GM23248 (cell line): ENCODE measurements at places on chromosomes 5 and 9.
A peak's percentile ranks its signal among the peaks of the same experiment; 100 is the strongest.

DNA sequence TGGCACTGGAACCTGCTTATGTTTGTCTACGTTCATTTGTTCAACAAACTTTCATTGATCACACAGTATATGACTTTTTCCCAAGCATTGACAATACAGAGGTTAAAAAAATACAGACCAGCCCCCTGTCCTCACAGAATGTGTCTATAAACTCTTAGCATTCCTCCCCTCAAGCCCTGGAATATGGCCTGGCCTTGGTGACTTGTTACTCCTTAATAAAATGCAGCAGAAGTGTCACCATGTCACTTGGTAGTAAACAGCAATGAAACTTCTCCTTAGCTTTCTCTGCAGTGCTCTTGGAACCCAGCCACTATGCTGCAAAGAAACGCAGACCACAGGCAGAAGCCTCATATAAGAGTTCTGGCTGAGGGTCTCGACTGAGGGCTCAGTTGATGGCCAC, 19.1 kb upstream of the SLC1A3 start:
- DNase-seq: no peak

- DNase-seq: no peak
These were observed 126.1 kb upstream of the WWC1 start for GRCh38 chr5:168165221-168165914.

GRCh38 chr5:100186181-100186580, 349.0 kb upstream of the FAM174A start:
- no peak for DNase-seq

GRCh38 chr9:89505911-89506310, 8.0 kb upstream of the SEMA4D start:
- DNase-seq: no peak

- peak; percentile 71 for DNase-seq
These were observed 52.9 kb downstream of the COMMD10 start for GRCh38 chr5:116137544-116138378.

- no peak for DNase-seq
These were observed 76.5 kb upstream of the IL7R start for GRCh38 chr5:35780236-35780635.

- DNase-seq: peak; percentile 92
These were observed 54.9 kb downstream of the COL15A1 start for GRCh38 chr9:98998441-98999151.

DNA sequence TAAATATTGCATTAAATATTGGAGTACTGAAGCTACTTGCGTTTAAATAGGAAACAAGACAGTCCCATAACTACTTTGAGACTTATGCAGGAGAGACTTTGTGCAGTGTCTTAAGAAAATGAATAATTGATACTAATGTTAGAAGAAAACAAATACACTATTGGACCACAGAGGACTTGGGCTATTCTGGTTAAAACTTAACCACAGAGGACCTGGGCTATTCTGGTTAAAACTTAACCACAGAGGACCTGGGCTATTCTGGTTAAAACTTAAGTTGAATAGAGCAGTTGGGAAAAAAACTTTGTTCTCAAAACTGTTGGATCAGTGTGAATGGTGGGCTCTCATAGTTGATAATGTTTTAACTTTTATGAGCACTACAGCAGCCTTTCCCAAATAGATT, 141.7 kb downstream of the WDR70 start:
- DNase-seq: no peak

GRCh38 chr5:111248571-111248970, 24.4 kb downstream of the CAMK4 start:
- no peak for DNase-seq

GRCh38 chr9:105673850-105674387, 11.7 kb downstream of the TAL2 start:
- no peak for DNase-seq

DNA sequence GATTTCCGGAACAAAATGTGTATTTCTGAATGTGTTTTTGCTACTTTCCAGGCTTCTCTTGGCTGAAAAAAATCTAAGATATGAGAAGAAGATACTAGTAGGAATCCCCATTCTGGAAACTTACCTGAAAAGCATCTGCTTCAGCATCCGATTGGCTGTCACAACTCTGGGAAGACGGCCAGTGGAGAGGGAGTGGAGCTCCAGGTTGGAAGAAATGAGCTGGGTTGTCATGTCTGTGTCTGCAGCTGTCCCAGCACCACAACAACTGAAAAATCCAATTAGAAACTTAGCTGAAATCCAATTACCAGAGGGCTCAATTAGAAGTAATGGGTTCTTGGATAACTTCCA, 3.0 kb downstream of the PSMB7 start:
- peak; percentile 33 for DNase-seq

GRCh38 chr9:23309800-23310199, 516.2 kb downstream of the ELAVL2 start:
- no peak for DNase-seq

GRCh38 chr5:94908889-94909480, 290.5 kb downstream of the SLF1 start:
- peak; percentile 55 for DNase-seq

DNA sequence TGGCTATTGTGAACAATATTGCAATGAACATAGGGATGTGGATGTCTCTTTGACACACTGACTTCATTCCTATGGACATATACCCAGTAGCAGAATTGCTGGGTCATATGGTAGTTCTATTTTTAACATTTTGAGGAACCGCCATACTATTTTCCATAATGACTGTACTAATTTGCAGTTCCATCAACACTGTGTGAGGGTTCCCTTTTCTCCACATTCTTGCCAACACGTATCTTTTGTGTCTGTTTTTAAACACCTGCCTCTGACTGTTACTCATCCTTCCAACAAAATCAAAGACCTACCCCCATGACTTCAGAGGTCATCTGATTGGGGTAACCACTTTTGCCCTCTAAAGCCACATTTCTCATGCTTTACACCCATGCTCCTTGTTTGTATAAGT, 133.5 kb downstream of the MED27 start:
- DNase-seq: no peak

DNA sequence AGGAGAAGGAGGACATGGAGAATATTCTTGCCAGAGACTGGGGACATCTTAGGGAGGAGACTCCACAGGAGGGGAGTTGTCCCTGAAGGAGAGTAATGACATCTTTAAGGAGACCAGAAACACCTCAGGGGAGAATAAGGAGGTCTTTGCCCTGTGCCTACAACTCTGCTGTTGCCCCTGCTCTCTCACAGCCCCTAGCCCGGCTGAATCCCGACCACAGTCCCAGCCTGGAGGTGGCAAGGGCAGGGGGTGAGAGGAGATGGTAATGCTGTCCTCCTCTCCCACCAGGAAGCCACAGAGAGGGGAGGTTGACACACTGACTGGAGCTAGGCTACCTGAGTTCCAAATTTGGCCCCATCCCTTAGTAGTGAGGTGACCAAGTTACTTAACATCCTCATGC, 30.2 kb upstream of the ENHO start:
- no peak for DNase-seq

DNA sequence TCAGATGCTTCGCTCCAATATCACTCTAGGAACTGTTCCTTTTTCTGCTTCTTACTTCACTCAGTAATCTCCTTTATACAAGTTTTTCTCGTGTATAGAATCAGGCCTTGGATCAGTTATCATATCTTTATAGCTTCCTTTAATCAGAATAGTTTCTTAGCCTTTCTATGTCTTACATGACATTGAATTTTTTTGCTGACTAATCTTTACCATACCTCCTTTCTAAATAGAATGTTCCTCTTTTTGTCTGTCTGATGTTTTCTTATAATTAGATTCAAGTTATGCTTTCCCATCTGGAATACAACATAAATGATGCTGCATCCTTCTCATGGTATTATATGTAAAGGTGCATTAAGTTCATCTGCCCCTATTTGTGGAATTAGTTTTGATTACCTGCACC, 40.2 kb upstream of the TYRP1 start:
- no peak for DNase-seq

DNA sequence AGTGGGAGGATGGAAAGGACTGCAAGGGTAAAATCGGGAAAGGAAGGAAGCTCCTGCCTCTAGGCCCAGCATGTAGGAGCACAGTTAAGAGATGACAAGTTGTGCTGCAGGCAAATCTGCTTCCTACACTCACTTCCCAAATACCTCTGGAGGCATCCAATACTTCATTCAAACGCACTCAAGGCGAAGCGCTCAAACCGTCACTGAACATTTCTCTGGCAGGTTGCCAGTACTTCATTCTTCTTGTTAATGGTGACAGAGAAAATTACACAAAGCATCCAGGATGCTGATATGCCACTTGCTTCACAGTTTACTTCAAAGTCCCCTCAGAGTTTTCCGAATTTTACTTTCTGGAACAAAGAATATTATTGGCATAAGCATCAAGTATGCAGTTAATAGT, 59.8 kb downstream of the NREP start:
- no peak for DNase-seq

- DNase-seq: peak; percentile 29
These were observed 106.3 kb upstream of the SSBP2 start for GRCh38 chr5:81856948-81857928.

- DNase-seq: peak; percentile 36
These were observed at the start of gene CSF2 for GRCh38 chr5:132073231-132074013. Gene CSF2 (plus strand): TSS chr5:132073789. CDS start chr5:132073824, 35 bp downstream.

DNA sequence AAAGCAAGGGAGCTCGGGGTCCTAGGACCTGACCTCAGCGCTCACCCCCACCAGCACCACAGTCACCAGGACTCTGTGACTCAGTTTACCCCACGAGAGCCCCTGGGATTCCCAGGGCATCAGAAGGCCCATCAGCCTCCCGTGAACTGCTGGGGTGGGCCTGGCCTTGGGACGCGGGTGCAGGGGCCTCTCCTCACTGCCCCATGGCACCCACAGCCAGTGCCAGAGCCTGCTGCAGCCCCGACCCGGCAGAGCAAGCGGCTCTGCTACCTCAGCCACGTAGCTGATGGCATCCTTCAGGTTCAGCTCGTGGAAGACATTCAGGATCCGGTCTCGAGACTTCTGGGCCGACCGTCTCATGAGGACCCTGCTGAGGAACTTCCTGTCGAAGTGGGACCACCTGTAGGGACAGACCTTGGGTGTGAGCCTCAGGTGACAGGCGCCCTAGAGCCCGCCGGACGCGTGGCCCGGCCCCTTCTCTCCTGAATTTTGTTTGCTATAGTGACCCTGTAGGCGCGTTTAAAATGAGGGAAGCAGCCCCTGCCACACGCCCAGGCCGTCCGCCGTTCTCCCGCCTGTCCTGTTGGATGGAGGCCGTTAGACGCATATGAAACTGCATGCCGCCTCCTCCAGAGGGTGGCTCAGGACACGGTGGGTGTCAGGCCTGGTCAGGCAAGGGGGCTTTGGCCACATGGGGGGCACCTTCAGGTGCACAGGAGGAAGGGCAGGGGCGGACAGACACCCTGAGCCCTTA, 36.8 kb downstream of the EXOC3 start:
- no peak for DNase-seq

DNA sequence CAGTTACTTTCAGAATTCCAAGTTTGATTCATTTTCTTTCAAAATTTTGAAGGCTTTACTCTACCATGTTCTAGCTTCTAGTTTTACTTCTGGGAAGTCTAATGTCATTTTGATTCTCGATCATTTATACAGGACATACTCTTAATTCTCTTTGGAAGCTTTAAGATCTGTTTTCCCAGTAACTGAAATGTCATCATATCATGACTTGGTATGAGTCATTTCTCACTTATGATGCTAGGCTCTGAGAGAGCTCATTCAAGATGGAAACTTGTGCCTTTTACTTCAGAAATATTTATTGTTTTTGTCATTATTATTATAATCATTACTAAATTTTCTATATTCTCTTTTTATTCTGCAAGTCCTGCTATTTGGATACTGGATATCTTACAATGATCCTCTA, 222.3 kb downstream of the PARP8 start:
- peak; percentile 13 for DNase-seq

GRCh38 chr9:136231478-136232297, 13.9 kb downstream of the QSOX2 start:
- DNase-seq: no peak

GRCh38 chr9:127794001-127794791, 8.4 kb downstream of the CDK9 start:
- DNase-seq: no peak

DNA sequence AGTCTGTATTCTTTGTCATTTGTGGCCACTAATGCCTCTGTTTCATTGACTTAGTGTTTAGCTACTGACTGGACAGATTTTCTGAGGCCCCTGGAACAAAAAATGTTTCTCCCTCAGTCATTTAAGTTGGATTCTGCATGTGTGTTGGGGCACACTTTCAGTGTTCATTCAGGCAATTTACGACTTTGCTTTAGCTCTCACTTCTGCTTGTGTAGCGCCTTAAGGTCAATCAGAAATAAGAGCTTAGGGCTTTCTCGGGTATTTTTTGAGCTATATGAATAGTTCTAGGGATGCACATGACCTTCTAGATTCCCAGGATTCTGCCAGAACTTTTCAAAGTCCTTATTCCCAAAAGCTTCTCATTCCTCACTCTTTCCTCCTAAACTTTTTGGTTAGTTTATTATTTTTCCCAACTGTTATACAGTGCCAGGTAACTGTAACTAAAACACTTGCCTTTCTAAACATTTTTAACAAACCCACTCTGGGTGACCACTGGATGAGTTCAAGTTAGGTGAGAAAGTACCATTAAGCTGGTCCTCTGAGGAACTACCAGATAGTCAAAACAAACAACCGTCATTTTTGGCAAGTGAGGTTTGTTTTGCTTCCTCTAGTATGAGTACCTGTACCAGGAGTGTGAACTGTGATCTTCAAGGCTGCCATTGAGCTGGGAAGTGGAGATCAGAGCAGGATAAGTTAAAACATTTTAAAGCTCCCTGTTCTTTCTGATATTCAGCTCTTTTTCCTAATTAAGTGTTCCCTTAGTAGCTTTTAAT, 571.3 kb upstream of the TLE4 start:
- DNase-seq: no peak

DNA sequence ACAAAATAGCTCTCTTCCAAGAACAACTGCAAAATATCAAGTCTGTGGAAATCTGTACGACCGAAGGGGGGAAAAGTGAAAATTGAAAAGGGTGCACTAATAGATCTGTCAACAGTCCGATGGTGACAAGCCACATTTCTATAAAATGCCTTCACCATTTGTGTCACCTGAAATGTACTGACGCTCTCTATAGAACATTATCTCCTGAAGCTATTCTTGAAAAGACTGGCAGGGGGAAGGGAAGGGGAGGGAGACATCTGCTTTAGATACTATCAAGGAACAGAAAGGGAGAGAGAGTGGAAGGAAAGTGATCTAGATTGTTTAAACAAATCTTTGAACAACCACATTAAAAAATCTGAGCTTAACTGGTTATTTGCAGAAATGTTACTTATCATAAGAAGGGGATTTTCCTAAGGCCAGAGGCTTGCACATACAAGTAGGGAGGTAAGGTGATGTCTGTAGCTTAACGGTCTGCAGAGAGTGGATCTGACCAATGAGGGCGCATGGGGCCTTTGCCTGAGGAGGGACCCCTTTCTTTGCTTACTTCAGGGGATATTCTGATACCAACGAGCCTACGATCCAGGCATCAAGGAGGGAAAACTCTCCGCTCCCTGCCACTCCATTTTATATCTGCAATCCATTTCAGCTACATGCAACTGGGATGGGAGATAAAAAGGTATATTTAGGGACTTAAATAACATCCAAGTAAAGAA, 92.1 kb downstream of the CRB2 start:
- DNase-seq: no peak

- peak; percentile 55 for DNase-seq
These were observed 562.8 kb downstream of the PTPRD start for GRCh38 chr9:10050016-10050415.

GRCh38 chr5:141947316-141947715, 10.7 kb downstream of the PCDH12 start:
- no peak for DNase-seq

- no peak for DNase-seq
These were observed 176.2 kb downstream of the DMRTA1 start for GRCh38 chr9:22622815-22623214.

- no peak for DNase-seq
These were observed 133.7 kb upstream of the PPP1R26 start for GRCh38 chr9:135345775-135346433.

GRCh38 chr5:13629218-13629617, 315.3 kb downstream of the DNAH5 start:
- no peak for DNase-seq
